Endothelial cell (in vitro differentiated cells): ENCODE measurements at places on chromosomes 4 and X. TPM values are rescaled to one million over a fixed set of nuclear protein-coding genes. Genes with fewer than 3 reads are reported as not detected.
A peak's percentile ranks its signal among the peaks of the same experiment; 100 is the strongest.

The ESX1 gene
- not detected for total RNA-seq

The HTR2C gene
- 0.10 TPM for total RNA-seq

DNA sequence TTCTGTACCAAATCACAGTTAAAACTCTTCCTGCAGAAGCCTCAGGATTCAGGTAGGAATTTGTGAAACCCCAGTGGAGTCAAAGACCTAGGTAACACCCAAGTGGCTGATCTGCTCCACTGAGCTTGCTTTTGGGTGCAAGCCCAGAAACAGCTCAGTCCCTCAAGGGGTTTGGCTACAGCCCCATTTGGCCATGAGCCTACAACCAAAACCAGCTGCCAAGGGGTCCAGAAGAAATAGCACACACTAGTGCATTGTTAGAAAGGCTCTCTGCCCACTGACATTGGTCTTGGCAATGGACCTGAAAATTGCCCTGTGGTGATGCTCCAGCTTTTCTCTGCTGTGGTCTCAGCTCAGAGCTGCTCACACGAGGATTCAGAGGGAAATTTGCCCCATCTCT is 577.4 kb upstream of the INTU start:
- H3K36me3 ChIP-seq, result no peaks in the 10 kb centered on the region

- H3K4me3 ChIP-seq, result no peak overlapping the region
- no peak overlapping the region for H3K27ac ChIP-seq
- peaks cover 6% of the 10 kb centered on the region for H3K4me1 ChIP-seq
- peaks cover 4% of the 10 kb centered on the region for H3K36me3 ChIP-seq
- no peak for DNase-seq
These were observed 7.4 kb downstream of the ATOH1 start for GRCh38 chr4:93835929-93836328.

- H3K27me3 ChIP-seq, result no peaks in the 10 kb centered on the region
- no peak overlapping the region for H3K4me3 ChIP-seq
- peaks cover 5% of the 10 kb centered on the region for H3K4me1 ChIP-seq
- DNase-seq, result no peak
- H3K36me3 ChIP-seq, result no peaks in the 10 kb centered on the region
- H3K27ac ChIP-seq, result no peak overlapping the region
These were observed 30.1 kb upstream of the MXD4 start for GRCh38 chr4:2291705-2292645.

- no peak within 1 kb of the TSS for H3K27ac ChIP-seq
- no peaks in the 10 kb centered on the region for H3K36me3 ChIP-seq
- H3K4me3 ChIP-seq, result peak within 1 kb of the TSS; percentile 90
- peaks cover 5% of the 10 kb centered on the region for H3K4me1 ChIP-seq
These were observed at the start of gene ETNPPL for GRCh38 chr4:108762559-108763225. ETNPPL (minus strand) TSS chr4:108763053; CDS start chr4:108762898, 155 bp downstream.

GRCh38 chr4:1579001-1579900 is 104.9 kb downstream of the FAM53A start:
- no peak overlapping the region for H3K27ac ChIP-seq
- peak; percentile 68 for DNase-seq
- H3K36me3 ChIP-seq, result no peaks in the 10 kb centered on the region
- no peak overlapping the region for H3K4me3 ChIP-seq

DNA sequence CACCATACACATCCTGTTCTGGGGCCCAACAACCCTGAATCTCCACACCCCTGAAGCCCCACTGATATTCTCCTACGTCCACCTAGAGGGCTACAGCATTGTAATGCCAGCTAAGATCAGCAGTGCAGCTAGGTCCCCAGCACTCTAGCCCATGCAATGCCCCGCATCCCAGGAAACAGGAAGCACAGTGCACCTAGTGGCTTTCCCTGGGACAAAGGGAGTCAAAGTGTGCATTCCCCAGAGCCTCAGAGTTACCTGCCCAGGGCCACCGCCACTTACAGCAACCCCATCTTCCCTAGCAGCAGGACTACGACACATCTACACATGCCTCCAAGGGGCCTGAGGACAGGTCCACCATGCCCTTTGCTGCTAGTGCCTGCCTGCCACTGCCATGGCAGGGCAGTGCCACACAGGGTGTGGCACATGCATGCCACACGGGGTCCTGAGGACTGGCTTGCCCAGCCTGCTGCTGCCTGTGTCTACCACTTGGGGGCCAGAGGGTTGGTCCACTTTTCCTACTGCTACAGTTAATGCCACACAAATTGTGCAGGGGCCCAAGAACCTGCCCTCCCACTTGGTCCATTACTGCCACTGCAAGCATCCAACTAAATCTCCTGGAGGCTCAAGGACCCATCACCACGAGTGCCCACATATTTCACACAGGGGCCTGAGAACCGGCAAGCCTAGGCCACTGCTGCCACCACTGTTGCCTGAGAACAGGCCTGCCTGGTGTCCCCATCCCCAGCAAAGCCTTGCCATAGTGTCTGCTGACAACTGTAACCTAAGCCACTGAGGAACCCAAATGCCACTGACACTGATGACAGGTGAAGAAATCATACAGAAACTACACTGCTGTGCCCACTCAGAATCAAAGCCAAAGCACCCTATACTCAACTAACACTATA is 23.7 kb downstream of the TLR6 start:
- H3K27ac ChIP-seq, result peak overlapping the region; percentile 23
- no peak overlapping the region for H3K4me3 ChIP-seq
- peaks cover 3% of the 10 kb centered on the region for H3K27me3 ChIP-seq
- H3K36me3 ChIP-seq, result no peaks in the 10 kb centered on the region

GRCh38 chr4:23922541-23923111 is 32.8 kb upstream of the PPARGC1A start:
- no peaks in the 10 kb centered on the region for H3K4me1 ChIP-seq
- H3K27me3 ChIP-seq, result peaks cover 1% of the 10 kb centered on the region
- no peak overlapping the region for H3K27ac ChIP-seq
- H3K36me3 ChIP-seq, result no peaks in the 10 kb centered on the region
- no peak overlapping the region for H3K4me3 ChIP-seq

DNA sequence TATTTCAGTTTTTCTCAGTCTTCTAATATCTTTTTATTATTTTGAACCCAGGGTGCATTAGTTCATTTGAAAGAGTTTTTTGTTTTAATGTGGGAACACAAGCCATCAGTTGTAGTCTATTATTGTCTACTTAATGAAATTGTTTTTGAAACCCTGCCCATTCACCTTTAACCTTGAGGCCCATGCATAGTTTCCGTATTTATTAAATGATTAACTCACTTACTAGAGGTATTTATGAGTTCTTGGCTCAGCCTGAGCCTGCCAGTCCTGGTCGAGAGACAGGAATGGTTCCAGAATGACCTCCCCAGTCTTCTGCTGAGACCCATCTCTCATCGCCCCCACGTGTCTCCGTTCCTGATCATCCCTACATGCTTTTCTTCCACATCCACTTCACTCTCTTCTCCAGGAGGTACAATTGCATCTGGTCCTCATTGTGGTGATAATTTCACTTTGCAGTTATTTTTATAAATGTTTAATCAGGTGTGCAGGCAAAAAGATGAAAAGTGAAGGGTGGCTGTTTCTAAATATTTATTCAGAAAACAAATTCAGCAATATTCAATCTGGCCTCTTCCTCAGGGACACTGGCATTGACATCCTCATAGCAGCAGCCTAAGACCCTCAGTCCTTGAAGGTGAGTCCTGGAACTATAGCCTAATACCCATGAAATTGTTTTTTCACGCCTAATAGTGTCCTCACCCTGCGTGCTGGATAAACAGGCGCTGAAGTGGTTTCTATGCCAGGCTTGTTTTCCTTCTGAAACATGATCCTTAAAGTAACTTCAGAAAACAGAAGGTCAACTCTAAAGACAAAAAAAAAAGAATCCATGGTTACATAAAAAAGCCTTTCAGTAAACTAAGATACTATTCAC is 112.8 kb downstream of the KDR start:
- peaks cover 5% of the 10 kb centered on the region for H3K27me3 ChIP-seq
- H3K4me1 ChIP-seq, result peaks cover 6% of the 10 kb centered on the region

- H3K27me3 ChIP-seq, result peaks cover 4% of the 10 kb centered on the region
- H3K36me3 ChIP-seq, result no peaks in the 10 kb centered on the region
- H3K27ac ChIP-seq, result no peak overlapping the region
- H3K4me1 ChIP-seq, result no peaks in the 10 kb centered on the region
These were observed 10.4 kb upstream of the ARHGEF38 start for GRCh38 chr4:105542039-105542438.

- no peak for DNase-seq
- peaks cover 8% of the 10 kb centered on the region for H3K4me1 ChIP-seq
- H3K4me3 ChIP-seq, result peak overlapping the region; percentile 97
- H3K27me3 ChIP-seq, result peaks cover 21% of the 10 kb centered on the region
These were observed 1.4 kb downstream of the DDX3X start for GRCh38 chrX:41335198-41335957.

DNA sequence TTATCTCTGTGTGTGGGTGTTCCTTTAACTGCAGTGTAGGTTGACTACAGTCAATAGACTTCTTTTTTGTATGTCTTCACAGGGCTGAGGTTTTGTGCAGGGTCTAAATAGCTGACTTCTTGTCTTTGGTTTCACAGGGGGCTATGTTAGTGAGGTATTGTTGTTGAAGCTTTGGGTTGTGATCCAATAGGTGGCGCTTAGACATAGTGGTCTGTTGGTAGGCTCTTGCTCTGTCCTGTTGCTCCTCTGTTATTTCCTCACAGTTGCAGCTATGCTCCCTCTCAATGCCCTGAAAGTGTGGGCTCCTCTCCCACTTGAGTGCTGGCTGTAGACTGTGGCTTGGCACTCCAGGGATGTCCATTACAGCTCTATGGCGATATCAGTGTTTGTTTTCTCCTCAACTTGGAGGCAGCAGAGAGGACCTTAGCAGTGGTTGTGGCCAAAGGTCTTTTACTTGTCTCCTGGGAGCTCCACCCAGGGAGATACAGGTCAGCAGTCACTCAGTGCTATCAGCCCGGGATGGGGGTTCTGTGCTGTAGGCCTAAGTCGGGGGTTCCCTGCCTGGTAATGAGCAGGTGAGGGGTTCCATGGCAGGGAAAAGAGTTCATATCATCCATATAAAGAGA is 14.0 kb downstream of the POF1B start:
- peak; percentile 2 for DNase-seq
- H3K36me3 ChIP-seq, result no peaks in the 10 kb centered on the region
- H3K27ac ChIP-seq, result no peak overlapping the region
- no peaks in the 10 kb centered on the region for H3K4me1 ChIP-seq

DNA sequence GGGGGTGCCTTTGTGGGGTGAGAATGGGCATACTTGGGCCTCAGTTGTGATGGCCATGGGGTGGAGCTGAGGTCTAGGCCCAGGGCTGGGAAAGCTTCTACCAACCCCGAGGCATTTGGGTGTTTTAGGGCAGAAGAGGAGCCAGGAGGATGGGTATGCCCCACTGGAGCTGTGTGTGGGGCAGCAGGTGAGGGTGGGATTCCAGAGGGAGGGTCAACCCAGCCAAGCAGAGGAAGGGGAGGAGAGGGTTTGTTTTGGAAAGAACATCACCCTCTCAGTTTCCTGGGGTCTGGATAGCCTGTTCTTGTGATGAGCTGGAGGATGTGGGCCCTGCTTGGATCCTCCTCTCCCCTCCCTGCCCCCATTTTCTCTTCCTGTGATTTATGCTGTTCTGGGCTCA is 620 bp downstream of the IL9R start:
- no peaks in the 10 kb centered on the region for H3K4me1 ChIP-seq
- H3K27me3 ChIP-seq, result peaks cover 27% of the 10 kb centered on the region
- peak overlapping the region; percentile 28 for H3K4me3 ChIP-seq
- peak overlapping the region; percentile 54 for H3K27ac ChIP-seq
- DNase-seq, result no peak

- H3K4me3 ChIP-seq, result no peak overlapping the region
- peaks cover 4% of the 10 kb centered on the region for H3K4me1 ChIP-seq
- no peak overlapping the region for H3K27ac ChIP-seq
- DNase-seq, result no peak
- no peaks in the 10 kb centered on the region for H3K36me3 ChIP-seq
- no peaks in the 10 kb centered on the region for H3K27me3 ChIP-seq
These were observed 2.0 kb downstream of the FGFBP1 start for GRCh38 chr4:15936495-15936894.
